ENCODE measurements at places on chromosomes 1 and 21.

DNA sequence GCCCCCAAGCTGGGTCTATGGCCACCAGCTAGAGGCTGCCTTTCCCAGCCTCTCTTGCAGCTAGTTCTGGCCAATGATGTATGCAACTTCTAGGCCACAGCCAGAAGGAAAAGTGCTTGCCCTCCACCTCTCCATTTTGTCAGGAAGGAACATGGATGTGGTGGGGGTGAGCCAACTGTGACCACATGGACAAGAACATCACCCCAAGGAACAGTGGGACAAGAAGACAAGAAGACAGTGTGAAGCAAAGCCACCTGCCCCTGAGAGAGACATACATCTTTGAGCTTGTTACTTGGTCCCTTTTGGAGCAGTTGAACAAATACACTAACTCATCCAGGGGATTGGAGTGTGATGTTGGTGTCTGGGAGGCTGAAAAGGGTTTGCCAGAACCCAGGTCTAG is 105.8 kb upstream of the EDN2 start:
- DNase-seq: no peak

DNA sequence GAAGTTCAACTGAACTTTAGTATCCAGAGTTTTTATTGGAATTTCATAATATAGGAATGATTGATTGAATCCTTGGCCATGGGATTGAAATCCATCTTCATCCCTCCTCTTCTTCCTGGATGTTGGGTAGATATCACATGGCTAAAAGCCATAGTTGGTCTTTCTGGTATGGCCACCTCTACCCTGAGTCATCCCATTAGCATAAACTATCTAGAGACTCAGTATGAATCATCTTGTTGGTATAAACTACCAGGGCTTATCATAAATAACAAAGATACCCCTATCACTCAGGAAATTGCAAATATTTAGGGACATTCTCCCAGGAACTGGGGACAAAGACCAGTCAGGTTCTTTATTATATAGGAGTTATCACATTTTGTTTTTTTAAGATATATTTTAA is 21.2 kb upstream of the ZP4 start:
- no peak for DNase-seq

GRCh38 chr1:171257607-171258076 is 9.3 kb downstream of the FMO1 start:
- DNase-seq: no peak

GRCh38 chr1:44354268-44354839 is 703 bp downstream of the ERI3 start:
- DNase-seq: no peak

DNA sequence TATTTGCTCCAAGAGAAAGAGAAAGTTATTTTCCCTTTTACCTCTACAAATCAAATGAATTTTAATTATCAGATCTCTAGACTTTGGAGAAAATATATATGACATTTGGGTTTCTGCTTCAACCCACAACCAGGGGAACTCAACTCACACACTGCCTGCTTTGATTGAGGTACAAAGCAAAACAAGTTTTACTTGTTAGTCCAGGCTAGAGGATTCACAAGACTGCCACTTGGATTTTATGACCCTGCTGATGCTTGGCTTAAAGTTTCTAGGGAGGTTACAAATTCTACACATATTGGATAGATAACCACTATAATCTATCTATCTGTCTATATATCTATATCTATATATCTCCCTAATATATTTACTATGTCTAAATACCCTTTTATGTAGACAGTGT is 467.3 kb upstream of the RGS18 start:
- no peak for DNase-seq

- DNase-seq: no peak
These were observed 56.6 kb downstream of the ATG4C start for GRCh38 chr1:62840555-62840954.

- DNase-seq: no peak
These were observed 32.0 kb downstream of the PGBD5 start for GRCh38 chr1:230394134-230394533.

DNA sequence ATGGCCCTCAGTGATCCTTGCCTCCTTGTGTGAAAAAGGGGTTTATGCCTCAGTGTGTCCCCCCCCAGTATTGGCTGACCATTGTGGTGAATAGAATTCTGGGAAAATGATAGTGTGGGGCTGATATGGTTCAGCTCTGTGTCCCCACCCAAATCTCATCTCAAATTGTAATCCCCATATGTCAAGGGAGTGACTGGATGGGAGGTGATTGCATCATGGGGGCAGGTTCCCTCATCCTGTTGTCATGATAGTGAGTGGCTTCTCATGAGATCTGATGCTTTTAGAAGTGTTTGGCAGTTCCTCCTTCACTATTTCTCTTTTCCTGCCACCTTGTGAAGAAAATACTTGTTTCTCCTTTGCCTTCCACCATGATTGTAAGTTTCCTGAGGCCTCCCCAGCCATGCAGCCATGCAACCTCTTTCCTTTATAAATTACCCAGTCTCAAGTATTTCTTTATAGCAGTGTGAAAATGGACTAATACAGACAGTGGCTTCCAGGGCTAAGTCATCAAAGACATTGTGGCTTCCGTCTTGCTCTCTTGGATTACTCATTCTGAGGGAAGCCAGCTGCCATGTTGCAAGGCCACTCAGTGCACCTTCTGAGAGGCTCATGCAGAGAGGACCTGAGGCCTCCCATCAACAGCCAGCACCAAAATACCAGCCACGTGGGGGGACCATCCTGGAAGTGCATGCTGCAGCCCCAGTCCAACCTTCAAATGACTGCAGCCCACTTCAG is 40.6 kb upstream of the SOD1 start:
- DNase-seq: no peak

DNA sequence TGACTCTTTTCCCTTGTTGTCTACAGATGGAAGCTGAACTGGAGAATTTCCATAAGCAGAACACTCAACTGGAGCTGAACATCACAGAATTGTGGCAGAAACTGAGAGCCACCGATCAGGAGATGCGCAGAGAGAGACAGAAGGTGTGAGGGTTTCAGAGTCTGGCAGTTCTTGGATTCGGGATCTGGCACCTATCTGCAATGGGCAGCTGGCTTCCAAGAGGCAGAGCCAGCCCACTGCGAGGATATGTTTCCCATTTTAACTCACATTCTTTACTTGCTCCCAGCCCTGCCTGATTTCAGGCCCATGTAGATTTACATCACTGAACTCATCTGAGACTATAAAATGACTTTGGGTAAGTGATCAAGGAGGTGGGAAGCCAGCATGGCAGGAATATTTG is 37.3 kb upstream of the TMEM125 start:
- no peak for DNase-seq

DNA sequence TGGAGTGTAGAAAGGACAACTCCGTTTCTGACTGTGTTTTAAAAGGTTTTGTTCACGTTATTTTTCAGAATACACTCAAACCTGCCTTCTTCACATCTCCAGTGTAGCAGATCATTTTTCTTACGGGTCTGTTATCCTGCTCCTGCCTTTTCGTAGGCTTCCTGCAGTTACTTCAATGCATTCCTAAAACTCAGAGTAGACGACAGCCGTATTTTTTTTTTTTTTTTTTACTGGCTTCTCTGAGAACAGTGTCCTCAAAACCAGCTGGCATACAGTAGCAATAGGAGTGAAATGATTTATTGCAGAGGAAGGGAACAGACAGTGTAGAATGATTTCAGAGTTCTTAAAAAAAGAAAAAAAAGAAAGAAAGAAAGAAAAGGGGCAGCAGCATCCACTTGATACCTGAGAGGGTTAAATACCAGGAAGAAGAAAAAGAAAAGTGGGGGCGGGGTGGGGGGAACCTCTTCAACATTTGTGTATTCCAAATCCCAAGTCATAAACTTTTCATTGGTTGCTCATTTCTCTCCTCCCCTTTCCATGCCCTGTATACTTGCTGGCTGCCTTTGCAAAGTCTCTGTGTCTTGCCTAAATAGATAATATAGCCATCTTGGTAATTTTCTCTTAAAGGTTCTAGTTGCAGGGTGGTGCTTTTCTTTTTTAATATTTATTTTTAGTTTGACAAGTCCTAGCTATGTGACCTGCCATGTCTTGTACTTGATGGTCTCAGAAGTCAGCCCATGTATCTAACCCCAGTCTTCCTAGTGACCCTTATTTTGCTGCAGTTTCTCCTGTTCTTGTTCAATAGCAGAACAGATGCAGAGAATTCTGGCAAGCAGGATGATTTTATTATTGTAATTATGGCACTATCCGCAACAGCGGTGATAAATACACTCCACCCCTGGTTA is 2.8 kb downstream of the TGFB2 start:
- no peak for DNase-seq

DNA sequence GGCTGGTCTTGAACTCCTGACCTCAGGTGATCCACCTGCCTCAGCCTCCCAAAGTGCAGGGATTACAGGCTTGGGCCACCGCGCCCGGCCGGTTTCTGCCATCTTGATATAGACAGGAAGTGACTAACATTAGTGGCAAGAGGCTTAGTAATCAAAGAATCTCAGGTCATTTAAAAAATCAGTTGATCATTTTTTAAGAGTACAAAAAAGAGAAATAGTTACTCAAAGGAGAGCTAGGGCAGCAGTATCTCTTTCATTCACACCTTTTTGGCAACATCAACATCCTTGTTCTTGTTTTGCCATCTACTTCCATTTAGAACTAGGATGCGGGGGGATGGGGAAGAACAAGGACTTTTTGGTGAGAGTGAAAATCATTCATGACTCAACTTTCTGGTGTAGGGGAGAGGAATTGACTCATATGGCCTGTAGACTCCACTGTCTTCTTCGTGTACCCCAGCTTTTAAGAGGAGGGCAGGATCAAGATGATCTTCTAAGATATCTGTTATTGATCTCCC is 8.8 kb downstream of the FCRLB start:
- DNase-seq: peak; percentile 13

DNA sequence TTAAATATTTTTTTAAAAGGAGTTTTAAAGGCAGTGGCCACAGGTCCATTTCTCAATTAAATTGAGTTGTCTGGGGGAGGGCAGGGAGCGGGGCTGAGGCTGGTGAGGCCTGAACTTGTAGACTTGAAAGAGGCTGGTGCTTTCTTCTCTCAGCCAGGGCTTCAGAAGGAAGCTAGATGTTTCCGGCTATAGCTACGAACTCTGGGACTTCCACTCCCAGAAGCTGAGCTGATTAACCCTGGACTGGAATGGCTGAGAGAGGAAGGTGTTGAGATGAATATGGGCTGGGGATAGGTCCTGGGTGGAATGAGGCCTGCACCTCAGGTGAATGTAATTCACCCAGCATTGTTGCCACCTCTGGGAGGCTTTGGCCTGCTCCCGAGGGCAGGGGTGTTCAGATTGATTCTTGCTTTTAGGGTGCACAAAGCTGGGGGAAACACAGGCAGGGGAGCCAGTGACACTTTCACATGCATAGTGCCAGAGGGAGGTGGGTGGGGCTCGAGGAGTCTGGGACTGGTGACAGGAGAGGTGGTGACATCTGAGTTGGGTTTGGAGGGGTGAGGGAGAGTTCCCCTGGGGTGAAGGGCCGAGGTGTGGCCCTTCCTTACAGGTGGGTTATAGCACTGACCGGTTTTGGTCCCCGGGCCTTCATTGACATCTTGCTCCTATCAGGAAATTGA is 18.2 kb downstream of the LDLRAP1 start:
- DNase-seq: peak; percentile 8

DNA sequence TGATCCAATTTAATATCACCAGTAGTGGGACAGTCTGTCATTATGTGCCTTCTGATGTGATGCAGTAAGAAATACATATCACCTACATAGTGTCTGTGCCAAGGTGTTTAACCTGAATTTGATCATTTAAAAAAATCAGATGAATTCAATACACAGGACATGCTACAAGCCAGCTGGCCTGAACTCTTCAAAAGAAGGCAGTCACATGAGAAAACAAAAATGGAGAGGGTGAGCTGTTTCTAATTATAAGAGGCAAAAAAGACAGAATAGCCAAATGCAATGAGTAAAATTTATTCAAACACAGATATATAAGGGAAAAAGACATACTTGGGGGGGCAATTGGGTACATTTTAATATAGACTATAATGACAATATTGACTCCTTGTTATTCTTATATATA is 66.5 kb downstream of the ST3GAL3 start:
- DNase-seq: no peak

GRCh38 chr1:154739654-154740053 is 130.4 kb downstream of the KCNN3 start:
- no peak for DNase-seq

GRCh38 chr1:180503280-180503862 is 994 bp upstream of the ACBD6 start:
- peak; percentile 56 for DNase-seq

- no peak for DNase-seq
These were observed 37.2 kb downstream of the LACTBL1 start for GRCh38 chr1:22935433-22935832.

- no peak for DNase-seq
These were observed 31.2 kb upstream of the ZNF678 start for GRCh38 chr1:227532019-227532619.

GRCh38 chr1:21251773-21252471 is 38.3 kb downstream of the ECE1 start:
- DNase-seq: no peak

- no peak for DNase-seq
These were observed 154.2 kb upstream of the L1TD1 start for GRCh38 chr1:62040450-62040849.

DNA sequence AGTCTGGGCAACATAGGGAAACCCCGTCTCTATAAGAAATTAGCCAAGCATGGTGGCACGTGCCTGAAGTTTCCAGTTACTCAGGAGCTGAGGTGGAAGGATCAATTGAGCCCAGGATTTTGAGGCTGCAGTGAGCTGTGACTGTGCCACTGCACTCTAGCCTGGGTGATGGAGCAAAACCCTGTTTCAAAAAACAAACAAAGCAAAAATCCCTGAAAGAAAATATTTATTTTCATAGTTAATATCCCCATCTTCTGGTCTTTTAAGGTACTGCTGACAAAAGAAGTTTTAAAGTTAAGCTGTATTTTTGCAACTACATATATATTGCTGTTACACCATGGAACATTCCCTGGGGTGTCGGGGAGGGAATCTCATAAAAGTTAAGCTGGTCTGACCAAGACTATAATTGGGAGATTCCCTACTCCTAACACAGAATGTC is 26.0 kb downstream of the VAMP4 start:
- DNase-seq: peak; percentile 39

DNA sequence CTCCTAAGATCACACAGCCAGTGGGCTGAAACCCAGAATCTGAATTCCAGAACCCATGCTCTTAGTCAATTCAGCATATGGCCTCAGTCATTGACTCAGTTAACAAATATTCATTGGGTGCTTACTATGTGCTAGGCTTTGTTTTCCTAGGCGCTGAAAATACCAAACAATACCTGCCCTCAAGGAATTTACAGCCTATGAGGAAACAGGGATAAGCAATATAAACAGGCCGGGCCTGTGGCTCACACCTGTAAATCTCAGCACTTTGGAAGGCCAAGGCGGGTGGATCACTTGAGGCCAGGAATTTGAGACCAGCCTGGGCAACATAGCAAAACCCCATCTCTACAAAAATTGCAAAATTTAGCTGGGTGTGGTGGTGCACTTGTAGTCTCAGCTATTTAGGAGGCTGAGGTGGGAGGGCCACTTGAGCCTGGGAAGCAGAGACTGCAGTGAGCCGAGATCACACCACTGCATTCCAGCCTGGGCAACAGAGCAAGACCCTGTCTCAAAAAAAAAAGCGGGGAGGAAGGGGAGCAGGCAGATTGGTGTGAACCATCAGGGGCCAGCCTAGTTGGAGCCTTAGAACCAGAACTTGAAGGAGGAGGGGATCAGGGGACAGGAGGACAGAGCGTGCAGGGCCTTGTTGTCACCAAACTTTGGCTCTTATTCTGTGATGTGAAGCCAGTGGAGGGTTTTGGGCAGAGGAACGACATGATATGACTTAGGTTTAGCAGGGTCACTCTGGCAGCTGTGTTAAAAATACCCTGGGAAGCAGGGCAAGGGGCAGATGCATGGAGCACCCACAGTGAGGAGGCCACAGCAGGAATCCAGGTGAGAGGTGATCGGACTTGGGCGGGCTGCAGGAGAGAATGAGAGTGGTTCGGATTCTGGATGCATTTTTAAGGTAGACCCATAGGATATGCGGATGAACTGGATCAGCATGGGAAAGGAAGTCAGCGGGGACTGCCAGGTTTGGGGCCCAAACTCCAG is 5.8 kb downstream of the TINAGL1 start:
- no peak for DNase-seq

Measured in Kasumi-1 (cell line).